ENCODE measurements at places on chromosomes 16 and 17.
A peak's percentile ranks its signal among the peaks of the same experiment; 100 is the strongest.

DNA sequence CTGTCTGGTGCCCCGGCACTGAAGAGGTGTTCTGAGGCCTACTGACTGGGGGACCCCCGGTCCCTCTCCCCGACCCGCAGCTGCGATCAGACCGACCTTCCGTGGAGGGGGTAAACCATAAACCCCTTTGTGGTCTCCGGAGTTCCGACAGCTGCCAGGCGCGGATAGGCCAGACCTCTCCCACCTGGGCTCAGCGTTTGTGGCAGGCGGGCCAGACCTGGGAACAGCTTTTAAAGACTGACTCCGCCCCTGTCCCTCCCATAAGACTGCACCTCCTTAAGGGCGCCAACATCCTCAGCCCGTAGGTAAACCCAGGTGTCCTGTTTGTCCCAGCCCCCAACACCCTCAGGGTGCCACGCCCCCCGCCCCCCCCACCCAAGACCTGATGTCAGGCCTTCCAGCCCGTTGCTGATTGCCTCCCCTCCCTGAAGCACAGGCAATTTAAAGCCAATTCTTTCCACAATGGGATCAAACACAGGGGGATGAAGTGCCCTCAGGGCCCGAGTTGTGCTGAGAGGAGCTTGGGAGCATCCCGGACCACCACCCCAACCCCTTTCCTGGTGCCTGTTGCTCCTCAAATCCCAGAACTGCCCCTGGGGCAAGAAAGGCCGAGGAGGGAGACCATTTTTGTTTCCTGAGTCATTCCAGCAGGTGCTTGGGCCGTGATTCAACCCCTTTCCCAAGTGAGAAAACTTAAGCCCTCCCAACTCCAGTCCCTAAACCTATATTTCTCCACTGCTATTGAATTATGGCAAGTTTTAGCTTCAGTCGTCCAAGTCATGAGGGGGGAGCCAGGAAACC is at the start of gene SOX15:
TSS of gene SOX15 (minus strand) at position 204 of the 801 bp plus-strand sequence. CDS start 418 bp downstream, outside the sequence.
- DNase-seq, result no peak

DNA sequence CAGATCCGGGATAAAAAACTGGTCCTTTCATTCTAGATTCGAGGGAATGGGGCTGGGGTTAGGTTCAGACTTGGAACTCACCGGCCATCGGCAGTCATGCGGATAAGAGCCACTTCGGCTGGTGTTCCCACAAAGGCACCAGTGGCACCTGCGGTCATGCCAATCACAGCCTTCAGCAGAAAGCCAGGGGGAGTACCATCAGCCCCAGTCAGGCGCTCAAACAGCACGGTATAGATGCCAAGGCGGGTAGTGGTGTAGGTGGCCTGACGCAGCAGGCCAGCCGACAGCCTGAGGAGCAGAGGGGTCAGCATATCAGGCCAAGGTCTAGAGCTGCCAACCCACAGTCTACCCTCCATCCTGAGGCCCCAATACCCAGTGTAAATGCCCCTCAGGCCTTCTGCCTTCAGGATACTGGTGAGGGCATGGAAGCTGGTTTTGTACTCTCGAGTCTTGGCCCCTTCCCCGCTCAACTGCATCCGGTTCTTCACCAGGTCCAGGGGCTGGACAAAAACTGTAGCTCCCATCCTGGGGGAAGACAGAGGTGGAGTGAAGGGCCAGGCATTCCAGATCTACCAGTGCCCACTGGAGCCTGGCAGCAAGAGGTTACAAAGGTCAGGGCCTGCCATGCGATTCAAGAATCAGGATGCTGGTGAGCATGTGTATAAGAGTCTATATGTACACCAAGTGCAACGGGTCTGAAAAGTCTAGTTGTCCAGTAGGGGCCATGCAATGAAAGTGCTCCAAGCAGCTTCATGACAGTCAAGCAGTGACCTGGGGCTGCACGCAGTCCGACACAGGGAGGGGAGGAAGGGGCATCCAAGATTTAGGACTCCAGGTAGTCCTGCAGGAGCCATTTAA is 929 bp downstream of the SLC25A11 start:
- no peak for DNase-seq

DNA sequence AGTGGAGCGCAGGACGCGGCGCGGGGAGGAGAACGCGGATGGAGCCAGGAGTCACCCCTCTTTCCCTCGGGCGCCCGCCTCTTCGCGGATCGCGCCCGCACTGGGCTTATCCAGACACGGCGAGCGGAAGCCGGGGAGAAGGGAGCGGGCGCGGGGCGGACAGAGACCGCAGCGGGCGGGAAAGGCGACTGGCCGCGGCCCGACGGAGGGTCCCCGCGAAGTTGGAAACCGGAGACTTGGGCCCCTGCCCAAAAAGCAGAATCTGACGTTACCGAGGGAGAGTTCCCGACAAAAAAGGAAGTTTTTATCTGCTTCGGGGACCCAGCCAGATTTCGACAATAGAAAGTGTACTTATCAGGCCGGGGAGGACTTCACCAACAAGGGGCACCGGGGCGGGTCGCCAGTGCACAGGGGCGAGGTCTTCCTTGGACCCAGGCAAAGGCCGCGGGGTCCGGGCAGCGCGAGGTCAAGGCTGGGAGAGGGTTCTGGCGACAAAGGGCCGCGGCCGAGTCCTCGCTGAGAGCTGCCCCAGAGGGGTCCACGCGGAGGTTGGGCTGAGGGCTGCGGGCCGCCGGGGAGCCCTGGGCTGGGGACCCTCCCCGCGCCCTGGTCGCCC is 519 bp downstream of the ST6GALNAC2 start:
- DNase-seq, result no peak

GRCh38 chr16:76583466-76583865 is 306.3 kb downstream of the CNTNAP4 start:
- DNase-seq, result peak; percentile 73

GRCh38 chr17:79790805-79791734 is 5.8 kb downstream of the CBX8 start:
- no peak for DNase-seq

- no peak for DNase-seq
Observed at GRCh38 chr17:69230939-69231338, 2.3 kb upstream of the ABCA10 start.

GRCh38 chr16:30896261-30896888 is at the start of gene CTF1:
Gene CTF1, plus strand, starts transcription at chr16:30896614. Its CDS starts 30 bp downstream, at chr16:30896644.
- DNase-seq, result no peak

- DNase-seq, result no peak
Observed at GRCh38 chr17:46274238-46274637, 20.7 kb upstream of the LRRC37A start.

DNA sequence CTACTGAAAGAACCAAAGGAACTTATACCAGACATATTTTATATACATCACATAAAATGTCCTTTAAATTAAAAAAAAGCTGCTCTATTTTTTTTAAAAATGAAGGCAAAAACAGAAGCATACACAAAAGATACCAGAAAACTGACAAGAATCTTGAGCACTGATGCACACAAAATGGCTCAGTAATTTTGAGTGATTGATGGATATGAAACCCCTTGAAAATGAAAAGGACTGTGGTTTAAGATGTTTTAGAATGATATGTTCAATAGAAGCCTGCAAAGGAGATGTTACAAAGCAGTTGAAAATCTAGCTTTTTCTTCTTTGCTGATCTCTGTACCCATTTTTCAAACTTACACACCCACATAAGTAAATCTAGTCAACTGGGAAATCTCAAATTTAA is 2.7 kb downstream of the C16orf87 start:
- no peak for DNase-seq

GRCh38 chr17:44847586-44847985 is at the start of gene HIGD1B:
Gene HIGD1B, plus strand, starts transcription at chr17:44847883. Its CDS starts 270 bp downstream, at chr17:44848153.
- no peak for DNase-seq

- DNase-seq, result no peak
Observed at GRCh38 chr16:23952128-23952970, 116.6 kb downstream of the PRKCB start.

- DNase-seq, result no peak
Observed at GRCh38 chr17:33492731-33493265, 199.7 kb upstream of the ASIC2 start.

DNA sequence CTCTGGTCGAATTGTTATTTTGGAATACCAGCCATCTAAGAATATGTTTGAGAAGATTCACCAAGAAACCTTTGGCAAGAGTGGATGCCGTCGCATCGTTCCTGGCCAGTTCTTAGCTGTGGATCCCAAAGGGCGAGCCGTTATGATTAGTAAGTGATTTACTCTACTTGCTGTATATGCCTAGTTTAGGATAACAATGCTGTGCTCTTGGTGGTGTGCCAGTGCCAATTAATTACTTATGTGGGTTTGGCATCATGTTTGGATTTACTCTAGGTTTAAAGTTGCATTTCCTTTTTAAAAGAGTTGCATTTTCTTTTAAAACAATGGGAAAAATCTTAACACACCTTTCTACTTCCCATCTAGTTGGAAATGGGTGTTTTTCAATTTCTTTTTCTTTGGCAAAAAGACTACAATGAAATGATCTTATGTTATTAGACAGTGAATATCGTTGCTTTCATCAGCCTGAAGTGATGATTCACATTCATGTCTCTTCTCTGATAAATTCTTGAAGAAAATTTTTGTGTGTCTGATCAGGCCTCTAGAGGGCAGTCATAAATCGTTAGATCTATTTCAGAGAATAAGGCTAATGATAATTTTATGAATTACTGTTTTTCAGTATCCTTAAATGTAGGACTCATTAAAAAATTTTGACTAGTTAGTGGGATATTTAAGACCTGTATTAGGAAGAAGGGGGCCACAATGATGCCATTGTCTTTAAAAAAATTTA is 5.6 kb downstream of the SF3B3 start:
- DNase-seq, result peak; percentile 5

- no peak for DNase-seq
Observed at GRCh38 chr17:60442271-60443173, 20.2 kb downstream of the CHCT1 start.

DNA sequence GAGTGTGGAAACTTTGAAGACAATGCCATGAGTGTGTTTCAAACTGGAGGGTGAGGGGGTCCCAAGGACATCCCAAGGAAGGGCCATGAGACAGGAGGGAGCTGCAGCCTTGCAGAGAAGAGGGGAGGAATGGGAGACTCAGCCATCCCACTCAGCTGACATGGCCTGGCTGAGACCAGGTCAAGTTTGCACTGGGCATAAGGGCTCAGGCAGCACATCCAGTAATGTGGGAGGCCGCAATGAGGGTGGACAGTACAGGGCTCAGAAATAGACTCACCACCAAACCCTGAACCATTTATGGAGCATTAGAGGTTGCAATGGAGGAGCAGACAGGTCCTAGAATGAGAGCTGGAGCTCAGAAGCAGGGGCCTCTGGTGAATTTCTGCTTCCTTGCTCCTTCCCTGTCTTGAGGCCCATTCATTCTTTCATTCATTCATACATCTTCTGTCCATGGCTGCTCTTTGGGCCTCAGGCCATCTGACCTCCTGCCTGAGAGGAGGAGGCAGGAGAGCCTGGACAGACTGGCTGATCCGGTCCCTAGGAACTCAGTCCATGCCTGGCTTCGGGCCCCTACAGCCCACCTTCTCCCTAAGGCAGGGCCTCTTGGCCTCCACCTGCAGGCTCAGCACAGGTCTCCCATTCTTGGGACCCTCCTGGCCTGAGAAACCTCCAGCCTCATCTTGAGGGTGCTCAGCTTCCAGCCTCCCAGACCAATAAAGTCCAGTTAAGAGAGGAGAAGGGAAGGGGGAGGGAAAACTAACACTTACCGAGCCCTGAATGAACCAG is 70.5 kb upstream of the CDH5 start:
- DNase-seq, result no peak

DNA sequence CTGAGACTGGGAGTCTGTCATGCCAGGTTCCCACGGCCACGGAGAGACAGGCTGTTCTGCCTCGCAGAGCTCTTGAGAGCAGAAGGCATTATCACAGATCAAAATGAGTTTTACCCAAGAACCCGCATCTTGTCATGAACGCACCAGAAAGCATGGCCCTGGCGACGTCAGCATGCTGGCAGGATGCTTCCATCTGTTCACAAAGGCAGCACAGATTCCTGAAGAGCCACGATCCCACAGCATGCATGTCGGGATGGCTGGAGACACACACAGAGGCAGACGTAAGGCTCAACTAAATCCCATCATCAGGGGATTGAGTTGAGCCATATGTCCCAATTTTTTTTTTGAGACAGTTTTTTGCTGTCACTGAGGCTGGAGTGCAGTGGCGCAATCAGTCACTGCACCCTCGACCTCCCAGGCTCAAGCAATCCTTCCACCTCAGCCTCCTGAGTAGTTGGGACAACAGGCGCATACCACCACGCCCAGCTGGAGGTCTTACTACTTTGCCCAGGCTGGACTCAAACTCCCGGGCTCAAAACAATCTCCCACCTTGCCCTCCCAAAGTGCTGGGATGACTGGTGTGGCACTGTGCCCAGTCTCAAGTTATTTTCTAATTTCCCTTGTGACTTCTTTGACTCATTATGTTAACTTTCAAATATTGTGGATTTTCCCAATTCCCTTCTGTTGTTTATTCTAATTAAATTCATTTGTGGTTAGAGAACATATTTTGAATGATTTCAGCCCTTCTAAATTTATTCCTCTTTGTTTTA is 11.1 kb downstream of the FANCA start:
- DNase-seq, result no peak

GRCh38 chr17:47253541-47254402 is at the start of gene ITGB3:
Gene ITGB3, plus strand, starts transcription at chr17:47253827. Its CDS starts 35 bp downstream, at chr17:47253862.
- DNase-seq, result peak; percentile 68

DNA sequence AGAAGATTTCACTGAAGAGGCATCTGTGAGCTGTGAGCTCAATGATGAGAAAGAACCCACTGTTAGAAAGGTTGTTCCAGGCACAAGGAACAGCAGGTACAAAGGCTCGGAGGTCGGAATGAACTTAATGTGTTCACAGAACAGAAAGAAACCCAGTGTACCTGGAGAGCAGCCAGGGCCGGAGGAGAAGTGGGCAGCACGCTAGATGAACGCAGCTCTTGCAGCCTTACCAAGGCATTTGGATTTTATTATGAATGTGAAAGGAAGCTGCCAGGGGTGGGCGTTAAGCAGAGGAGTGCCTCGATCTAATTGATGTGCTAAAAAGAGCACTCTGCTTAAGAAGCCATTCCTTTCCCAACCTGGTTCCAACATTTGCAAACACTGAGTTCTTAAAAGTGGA is 19.0 kb downstream of the EEF2K start:
- DNase-seq, result no peak

GRCh38 chr17:76196675-76197074 is 43.6 kb downstream of the RNF157 start:
- no peak for DNase-seq

GRCh38 chr16:89722392-89723278 is 1.3 kb downstream of the ZNF276 start:
- DNase-seq, result no peak

- DNase-seq, result no peak
Observed at GRCh38 chr17:27907976-27908558, 14.9 kb upstream of the LYRM9 start.

DNA sequence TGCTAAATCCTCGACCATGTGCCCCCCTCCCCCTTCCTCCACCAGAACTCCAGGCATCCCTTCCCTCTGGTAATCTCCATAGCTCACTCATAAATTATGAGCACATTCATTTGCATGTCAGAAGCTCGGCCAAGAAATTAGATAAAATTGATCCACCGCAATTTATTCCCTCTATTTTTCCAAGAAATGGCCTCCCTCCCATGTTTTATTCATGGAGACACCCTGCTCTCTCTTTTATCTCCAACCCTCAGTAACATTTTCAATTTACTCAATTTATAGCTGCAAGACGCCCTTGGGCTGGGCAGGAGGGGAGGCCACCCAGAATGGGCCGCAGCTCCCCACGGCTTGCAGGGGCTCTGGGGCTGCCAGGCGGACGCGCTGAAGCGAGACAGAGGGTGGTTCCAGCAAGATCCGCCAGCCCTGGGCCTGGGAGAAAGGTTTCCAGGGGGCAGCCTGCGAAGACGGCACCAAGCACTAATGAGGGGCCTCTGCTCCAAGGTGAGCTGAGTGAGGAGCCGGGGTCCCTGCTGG is 54.7 kb upstream of the ZNF423 start:
- no peak for DNase-seq
